T-helper 1 cell (primary cell): ENCODE measurements at places on chromosomes 11 and 22.
A peak's percentile ranks its signal among the peaks of the same experiment; 100 is the strongest.

- DNase-seq: no peak
Observed at GRCh38 chr11:35185696-35186095, 46.7 kb downstream of the CD44 start.

DNA sequence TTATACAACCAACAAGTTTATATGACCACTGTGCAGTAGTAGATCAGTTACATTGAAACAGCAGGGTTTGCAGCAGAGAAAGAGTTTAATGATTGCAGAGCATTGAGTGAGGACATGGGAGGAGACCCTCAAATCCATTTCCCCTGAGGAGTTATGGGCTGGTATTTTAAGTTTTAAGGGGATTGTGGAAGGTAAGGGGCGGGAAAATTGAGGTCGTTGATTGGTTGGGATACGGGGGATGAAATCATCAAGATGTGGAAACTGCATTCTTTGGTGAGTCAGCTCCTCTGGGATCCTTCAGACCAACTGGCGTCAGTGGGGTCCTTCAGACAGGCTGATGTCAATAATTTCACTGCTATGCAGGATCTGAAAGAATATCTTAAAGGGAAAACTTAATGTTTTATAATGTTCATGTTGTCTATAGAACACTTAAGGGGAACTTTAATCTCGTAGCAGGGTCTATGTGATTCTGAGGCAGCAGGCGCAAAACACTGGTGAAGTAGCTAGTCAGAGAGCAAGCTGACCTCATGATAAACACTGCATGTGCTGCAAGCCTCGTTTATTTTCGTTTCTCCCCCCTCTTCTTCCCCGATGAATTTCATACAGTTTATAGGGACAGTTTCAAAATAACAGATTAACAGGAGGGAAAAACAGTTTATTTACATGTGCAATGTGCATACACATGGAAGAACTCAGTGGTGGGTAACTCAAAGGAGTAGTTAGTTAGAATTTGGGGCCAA, 17.4 kb upstream of the BACE1-AS start:
- DNase-seq: no peak

GRCh38 chr11:130581646-130582045, 133.2 kb downstream of the ADAMTS15 start:
- DNase-seq: no peak

- peak; percentile 66 for DNase-seq
Observed at GRCh38 chr11:57456960-57457642, 3.2 kb upstream of the RTN4RL2 start.

DNA sequence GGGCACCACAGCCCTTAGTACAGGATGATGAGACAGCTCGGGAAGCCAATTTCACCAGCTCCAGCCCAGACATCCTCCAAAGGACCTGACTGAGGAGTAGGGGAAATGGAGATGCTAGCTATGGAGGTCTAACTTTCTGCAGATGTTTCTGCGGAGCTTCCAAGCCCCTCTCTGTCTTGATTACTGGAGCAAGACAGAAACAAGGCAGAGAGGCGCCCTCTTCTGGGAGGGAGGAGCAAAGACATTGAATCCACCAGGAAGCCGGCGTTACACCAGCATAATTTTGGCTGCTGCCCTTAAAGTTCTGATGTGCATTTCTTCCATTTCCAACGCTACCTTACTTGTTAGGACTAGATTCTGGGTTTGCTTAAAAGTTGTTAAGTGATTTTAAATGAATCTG, 107.3 kb upstream of the HSD17B12 start:
- no peak for DNase-seq
